ENCODE measurements at places on chromosomes 16 and 17.

- DNase-seq: no peak
Measured at GRCh38 chr17:82720204-82720603, 3.7 kb downstream of the FN3KRP start.

DNA sequence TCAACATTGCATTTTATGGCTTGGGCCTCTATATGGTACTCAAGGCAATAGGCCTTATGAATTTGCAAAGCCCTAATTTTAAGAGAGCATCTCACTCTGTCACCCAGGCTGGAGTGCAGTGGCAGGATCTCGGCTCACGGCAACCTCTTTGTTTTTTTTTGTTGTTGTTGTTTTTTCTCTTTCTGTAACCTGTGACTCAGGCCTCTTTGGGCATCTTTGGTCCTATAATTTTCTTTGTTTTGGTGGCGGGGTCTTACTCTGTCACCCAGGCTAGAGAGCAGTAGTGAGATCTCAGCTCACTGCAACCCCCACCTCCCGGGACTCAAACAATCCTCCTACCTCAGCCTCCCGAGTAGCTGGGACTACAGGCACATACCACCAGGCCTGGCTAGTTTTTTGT is 21.8 kb upstream of the HERPUD1 start:
- DNase-seq: no peak

GRCh38 chr17:57572062-57572461 is 173.0 kb downstream of the CCDC182 start:
- DNase-seq: no peak

DNA sequence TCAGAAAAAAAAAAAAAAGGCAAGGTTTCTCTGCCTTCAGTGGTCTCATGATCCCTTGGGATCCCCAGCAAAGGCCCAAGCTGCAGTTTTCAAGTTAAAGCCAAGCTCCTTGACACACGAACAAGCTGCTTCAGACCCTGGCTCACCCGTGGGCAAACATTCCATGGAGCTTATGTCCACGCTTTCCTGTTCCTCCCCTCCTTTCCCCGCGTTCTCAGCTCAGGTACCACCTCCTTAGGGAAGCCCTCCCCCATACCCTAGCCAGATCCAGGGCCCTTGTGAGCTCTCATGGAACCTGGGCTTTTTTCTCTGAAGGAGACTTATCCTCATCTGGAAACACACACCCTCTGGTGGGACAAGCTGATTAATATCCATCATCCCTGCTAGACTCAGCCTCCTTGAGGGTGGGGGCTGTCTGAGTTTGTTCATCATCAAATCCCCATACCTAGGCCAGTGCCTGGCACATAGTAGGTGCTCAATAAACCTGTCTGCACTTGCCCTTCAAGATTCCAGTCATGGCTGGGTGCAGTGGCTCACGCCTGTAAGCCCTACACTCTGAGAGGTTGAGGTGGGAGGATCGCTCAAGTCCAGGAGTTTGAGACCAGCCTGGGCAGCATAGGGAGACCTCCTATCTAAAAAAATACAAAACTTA is 54.7 kb downstream of the COTL1 start:
- no peak for DNase-seq

All from inflammatory macrophage treated with lipopolysaccharide for 4 hours (primary cell).